ENCODE measurements at places on chromosomes 16 and 17.

DNA sequence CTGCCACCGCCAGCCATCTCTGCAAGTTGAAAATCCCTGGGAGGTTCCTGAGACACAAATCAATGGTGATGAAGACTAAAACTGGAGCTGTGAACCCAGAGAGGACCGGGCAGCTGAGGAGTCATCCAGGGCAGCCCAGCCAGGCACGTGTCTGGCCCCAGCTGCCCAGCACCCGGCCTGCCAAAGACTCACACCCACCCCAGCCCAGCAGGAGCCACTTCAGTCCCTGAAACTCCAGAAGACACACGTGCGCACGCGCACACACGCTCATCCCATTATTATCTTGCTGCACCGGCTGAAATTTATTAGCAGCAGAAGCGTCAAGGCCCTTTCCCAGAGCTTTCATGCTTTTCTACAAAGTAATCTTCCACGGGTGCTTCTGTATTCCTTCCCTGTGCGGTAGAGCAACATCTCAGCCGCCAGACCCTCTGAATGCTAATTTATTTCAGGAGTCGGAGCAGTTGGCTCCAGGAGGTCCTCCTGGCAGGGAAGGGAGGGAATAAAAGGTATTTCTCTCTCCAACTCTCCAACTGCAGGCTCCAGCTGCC, 59.8 kb upstream of the RBFOX3 start:
- no peak for DNase-seq

DNA sequence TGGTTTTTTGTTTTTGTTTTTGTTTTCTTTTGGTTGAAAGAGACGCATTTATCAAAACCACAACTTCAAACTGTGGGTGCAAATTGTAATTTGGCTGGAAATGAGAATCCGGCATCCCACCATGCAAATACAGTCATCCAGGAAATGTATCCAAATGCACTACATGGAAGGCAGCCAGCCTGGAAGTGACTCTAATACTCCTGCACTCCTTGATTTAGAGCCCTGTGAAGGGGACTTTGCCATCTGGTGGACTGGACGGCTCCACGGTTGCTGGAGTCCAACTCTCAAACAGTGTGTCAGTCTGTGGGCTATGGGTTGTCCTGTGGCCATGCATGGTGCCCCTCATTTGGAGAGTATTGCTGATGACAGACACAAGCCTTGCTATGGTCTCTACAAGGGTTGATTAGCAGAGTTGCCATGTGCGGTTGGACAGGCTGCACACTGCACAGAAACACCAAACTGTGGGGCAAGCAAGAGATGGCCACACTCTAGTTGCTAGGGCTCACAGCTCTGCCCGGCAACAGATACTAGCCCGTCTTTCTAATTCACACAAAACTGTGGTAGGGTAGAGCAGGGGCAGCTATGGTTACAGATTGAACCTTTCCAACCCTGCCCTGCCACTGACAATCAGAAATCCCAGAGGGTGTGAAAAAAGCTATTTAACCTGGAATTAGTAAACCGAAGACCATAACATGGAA, 62.4 kb downstream of the VAT1L start:
- DNase-seq: no peak

- DNase-seq: no peak
Observed at GRCh38 chr16:80693553-80693952, 110.8 kb downstream of the CDYL2 start.

GRCh38 chr16:88382491-88383400, at the start of gene ZNF469:
Gene ZNF469, plus strand, starts transcription at chr16:88382959. Its CDS starts 44,512 bp downstream, at chr16:88427471.
- no peak for DNase-seq

DNA sequence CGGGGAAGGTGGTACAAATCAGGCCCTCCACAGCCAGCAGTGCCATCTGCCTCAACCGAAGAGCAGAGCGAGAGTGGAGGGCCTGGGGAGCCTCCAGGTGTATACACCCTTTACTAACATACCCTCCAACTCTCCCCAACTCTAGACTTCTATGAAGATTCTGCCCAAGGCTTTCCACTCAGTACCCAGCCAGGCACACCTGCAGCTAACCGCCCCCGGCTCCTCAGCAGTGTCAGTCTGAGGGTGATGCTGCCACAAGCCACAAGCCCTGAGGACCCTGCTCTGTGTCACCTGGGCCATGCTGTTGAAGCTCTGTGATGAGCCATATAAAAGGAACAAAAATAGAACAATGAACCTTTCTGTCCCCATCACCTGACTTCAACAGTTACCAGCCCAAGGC, 3.8 kb downstream of the CENPV start:
- no peak for DNase-seq

- peak; percentile 24 for DNase-seq
Observed at GRCh38 chr16:27973678-27974077, 89.8 kb downstream of the GSG1L start.

DNA sequence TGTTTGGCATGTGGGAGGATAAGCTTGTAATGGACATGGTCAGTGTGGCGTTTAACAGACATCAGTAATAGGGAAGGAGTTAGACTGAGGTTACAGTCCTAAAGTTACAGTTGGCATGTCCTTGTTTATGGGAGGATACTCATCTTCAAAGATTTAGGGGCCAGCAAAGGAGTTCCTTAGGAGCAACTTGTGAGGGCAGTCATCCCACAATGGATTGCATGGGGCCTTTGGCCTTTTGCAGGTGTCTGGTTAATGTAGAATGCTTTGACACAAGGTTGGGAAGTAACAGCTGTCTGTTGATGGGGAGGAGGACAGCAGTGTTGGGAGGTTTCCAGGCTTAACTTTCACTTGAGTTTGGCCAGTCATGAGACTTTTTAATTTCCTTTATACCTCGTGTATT, 2.2 kb downstream of the NUBP1 start:
- no peak for DNase-seq

GRCh38 chr17:78131172-78132083, 857 bp downstream of the TMC8 start:
- no peak for DNase-seq

- DNase-seq: no peak
Observed at GRCh38 chr17:82240506-82241182, 11.8 kb downstream of the SLC16A3 start.

- DNase-seq: no peak
Observed at GRCh38 chr16:88467541-88467944, 14.5 kb downstream of the ZFPM1 start.

DNA sequence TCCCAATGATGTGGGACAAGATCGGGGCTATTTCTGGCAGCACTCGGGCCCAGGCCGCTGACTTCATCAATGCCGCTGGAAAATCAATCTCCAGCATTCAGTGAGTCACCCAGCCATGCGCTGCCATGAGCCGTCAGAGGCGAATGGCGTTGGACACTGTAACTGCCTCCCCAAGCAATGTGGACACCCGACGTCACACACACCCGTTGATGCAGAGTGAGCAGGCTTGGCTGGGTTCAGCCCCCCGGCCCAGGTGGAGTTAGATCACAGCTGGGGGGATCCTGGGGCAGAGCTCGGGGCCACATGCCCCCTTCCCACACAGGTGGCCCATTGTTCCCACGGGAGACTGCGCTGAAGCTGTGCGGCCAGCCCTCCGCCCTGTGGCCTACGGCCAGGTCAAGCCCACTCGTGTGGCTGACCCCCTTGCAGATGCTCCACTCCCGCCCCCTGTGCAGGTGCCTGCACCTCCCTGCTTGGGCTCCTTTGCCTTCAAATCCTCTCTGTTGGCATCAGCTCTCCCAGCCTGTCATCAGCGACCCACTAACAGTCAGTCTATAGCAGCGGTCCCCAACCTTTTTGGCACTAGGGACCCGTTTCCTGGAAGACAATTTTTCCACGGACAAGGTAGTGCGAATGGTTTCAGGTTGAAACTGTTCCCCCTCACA, 89.9 kb downstream of the TBC1D16 start:
- no peak for DNase-seq

DNA sequence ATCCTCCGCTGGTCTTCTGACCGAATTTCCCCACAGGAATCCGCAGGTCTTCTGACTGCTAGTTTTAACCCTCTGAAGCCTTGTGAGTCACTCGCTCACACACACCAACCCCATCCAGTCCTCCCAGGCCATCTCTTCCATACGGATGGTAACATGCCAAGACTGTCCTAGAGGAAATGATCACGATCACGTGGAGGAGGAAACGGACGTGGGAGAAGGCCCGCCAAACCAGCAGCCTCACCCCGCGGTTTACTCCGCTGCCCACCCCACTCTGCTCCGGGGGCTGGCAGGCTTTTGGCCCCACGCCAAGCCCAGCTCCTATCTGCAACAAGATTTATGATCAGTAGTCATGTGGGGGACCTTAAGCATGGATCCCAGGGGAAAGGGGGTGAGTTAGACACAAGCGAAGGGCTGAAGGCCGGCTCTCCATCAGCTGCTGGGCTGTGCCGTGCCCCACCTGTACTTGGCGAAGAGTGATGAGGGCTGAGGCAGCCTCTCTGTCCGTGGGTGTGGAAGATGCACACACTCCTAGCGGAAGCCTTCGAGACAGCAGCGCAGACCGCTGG, 1.5 kb upstream of the FAAP100 start:
- DNase-seq: peak; percentile 33

DNA sequence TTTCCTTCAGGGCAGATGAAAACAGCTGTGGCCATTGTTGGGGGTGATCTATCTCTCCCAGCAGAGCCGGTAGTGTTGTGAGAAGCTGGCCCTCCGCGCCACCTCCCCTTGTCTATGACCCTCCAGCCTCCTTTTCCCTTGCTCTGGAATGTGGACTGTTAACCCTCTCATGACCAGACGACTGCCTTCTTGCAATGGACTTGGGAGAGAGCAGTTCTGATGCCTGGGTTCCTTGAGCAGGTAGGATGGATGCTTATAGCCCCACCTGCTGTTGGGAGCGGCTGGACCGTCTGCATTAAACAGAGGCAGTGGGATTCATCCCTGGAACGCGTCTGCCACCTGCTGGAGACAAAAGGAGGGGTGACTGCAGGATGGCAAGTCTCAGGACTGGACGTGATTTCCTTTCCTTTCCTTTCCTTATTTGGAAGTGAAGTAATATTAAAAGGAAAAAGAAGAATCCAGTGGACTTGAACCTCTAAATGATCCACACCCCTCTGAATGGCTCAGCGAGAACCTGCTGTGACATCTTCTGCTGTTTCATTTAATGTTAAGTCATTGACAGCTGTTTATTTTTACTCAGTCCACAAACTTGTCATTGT, 1.8 kb upstream of the SOST start:
- DNase-seq: peak; percentile 99

DNA sequence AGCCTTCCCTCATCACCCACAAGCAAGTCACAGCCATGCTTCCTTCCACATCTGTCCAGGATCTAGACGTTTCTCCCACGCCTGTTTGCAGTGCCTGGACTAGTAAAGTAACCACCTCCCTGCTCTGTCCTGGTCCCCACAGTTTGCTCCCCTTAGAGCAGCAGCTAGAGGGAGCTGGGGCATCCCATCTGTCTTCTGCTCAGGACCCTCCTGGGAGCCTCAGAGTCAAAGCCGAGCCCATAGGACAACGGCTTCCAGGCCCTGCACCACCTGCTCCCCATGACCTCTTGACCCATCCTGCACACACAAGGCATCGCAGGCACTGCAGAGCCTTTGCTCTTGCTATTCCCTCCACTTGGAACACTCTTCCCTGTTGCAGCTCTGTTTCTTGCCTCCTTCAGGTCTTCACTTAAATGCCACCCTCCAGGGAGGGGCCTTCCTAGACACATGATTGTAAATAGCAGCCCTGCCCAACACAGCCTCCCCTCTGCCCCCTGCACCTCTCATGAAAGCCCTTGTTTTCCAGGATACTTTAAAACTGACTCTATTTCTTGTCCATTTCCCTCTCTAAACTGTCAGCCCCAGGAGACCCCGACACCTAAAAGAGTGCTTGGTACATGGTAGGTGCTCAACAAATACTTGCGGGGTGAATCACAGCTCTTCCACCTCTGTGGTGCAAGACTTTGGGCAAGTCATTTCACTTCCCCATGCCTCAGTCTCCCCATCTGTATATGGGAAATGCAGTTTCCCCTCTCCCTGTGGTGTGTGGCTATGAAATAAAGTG, 3.1 kb downstream of the NATD1 start:
- DNase-seq: no peak

DNA sequence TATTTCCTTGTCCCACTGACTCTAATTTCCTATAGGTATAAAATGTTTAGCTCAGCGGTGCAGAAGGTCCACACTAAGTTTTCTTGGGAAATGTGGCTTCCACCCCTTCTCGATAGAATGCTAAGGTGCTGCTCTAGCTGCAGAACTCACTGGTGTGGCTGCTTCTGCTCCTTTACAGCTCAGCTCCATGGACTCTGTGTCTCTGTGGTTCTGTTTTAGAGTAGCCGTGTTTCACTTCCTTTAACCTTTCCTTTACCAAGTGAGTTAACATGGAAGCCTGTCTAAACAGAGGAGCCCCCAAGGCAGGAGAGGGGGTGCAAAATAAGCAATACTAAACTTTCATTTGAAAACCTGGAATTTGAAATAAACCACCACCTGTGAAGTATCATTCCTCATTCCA, 65.3 kb downstream of the SPECC1 start:
- no peak for DNase-seq

DNA sequence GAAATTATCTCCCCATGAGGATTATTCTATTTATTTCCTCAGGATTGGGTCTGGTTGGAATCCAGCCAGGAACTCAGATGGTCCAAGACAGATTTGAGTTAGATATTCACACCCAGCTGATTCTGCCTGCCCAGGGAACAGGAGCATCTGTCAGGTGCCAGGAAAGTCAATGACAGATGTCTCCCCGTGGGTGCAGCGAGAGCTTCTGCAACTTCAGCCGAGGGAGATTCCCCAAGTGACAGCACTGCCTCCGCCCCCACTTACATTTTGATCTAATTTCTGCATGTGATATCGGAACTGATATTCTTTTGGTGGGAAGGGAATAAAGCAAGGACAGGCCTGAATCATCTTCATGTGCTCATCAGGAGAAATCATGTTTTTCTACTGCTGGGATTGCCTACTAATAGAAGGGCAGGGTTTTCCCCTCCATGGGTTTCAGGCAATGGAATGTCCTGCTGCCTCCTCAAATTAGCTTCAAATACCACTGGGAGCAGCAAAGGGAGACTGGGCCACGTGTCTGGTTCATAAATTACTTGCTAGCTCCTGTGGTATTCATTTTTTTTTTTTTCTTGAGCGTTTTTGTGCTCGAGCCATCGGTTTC, 15.7 kb upstream of the DHX8 start:
- no peak for DNase-seq

DNA sequence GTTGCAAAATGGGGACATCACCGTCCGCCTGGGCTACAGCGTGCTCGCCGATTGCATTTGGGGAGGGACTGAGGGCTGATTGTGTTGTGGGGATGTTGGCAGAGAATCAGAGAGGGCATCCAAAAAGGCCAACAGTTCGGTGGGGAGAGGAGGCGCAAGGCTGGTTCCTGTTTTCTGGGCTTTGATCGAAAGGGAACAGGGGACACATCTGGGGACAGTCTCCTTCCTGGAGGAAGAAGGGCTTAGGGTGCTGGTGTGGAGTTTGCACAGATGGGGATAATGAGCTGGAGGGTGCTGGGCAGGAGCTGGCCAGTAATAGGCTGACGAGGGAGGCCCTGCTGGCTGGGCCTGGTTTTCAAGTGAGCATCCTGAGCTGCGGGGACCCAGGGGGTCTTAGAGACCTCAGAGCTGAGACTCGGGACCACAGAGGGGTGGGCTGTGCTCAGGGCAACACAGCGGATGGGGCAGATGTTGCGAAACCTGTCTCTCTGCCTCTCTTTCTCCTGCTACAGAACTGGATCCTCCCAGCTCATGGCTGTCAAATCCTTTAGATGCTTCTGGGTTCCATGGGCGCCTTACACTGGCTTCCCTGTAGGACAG, 288.7 kb downstream of the SEC14L1 start:
- DNase-seq: no peak

Measured in ELF-1 (cell line).